Endothelial cell (in vitro differentiated cells): ENCODE measurements at places on chromosomes 12 and 14.

- no peak for DNase-seq
Measured at GRCh38 chr12:93056971-93057535, 128.0 kb upstream of the EEA1 start.

DNA sequence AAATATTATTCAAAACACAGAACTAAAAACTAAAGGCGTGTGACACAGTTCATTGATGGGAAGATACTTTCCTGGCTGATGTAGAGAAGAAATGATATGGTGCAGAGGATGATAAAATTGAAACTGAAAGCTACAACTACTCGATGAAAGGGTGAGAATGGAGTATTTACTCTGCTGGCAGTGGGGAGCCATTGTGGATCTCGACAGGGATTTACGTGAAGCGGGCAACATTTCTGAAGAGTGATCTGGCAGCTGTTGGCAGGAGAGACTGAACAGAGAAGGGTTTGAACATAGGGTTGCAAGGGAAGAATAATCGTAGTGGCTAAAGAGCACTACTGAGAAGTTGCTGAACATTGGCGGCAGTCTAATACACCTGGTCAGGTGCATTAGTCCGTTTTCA is 464.9 kb downstream of the PDZRN4 start:
- no peak for DNase-seq

- peak; percentile 65 for DNase-seq
Measured at GRCh38 chr12:14256555-14257169, 108.8 kb upstream of the ATF7IP start.

- no peak for DNase-seq
Measured at GRCh38 chr14:23861666-23862065, 91.9 kb upstream of the DHRS4 start.

- no peak for DNase-seq
Measured at GRCh38 chr12:64907097-64907496, 82.7 kb downstream of the TBC1D30 start.

DNA sequence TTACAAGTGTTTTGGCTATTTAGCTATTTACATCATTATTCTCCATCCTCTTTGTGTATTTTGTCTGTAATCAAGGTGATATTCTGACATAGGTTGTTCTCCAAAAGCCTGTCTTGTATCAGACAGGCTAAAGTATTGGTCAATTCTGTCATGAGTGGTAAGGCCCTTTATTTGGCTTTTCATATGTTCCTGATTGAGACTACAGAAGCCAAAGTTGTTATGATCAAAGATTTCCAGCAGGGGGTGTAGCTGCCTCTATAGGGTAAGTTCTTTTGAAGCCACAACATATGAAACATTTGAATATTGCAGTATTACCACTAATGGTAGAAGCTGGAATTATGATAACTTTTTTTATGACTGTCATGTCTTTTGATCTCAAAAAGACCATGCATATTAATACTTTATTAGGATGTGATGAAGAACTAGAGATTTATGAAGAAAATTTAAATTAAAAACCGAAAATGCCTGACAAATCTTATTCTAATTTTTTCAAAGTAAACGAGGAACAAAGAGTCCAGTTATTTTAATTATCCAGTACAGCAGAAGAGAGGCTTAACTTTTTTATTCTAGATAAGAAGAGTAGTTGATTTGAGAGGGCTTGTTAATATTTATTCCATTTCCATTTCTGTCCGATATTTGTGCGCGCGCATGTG is 3.4 kb upstream of the ARHGAP5 start:
- DNase-seq, result peak; percentile 57

DNA sequence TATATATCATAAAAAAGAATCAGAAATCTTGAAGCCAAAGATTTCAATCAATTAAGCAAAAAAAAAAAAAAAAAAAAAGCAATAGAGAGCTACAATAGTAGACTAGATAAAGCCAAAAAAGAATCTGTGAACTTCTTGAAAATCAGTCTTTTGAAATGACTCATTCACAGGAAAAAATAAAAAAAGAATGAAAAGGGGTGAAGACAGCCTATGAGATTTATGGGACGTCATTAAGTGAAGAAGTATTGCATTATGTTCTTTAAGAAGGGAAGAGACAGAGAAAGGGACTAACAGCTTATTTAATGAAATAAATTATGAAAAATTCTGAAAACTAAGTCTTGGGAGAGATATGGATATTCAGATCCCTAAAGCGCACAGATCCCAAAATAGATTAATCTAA is 103.8 kb downstream of the ACSS3 start:
- no peak for DNase-seq

GRCh38 chr14:21494902-21495762 is 16.0 kb downstream of the METTL3 start:
- DNase-seq, result no peak

DNA sequence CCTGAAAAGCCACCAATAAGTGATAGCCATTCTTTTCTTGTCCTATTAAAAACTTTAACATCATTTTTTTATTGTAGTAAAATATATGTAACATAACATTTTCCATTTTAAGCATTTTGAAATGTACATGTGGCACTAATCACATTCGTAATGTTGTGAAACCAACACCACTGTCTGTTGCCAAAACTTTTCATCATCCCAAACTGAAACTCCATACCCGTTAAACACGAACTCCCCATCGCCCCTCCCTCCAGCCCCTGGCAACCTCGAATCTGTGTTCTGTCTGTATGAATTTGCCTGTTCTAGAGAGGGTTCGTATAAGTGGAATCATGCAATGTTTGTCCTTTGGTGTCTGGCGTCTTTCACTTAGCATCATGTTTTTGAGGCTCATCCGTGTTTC is 75.9 kb downstream of the CCDC92 start:
- DNase-seq, result no peak

DNA sequence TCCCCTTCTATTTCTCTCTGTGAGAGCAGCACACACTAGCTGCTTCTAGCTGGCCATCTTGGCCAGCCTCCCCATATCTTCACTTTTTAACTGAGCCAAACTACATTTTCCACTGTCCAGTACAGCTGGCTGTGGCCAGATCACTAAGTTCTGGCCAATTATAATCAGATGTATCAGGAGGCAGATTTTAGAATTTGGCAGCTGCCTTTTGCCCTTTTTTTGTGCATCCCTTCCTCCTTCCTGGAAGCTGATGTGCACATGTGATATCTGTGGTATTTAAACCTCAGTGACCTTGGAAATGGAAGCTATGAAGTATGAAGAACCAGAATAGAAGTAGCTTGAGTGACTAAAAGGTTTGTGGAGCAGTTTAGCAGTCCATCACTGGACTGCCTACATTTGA is 49.8 kb upstream of the ANO6 start:
- no peak for DNase-seq

DNA sequence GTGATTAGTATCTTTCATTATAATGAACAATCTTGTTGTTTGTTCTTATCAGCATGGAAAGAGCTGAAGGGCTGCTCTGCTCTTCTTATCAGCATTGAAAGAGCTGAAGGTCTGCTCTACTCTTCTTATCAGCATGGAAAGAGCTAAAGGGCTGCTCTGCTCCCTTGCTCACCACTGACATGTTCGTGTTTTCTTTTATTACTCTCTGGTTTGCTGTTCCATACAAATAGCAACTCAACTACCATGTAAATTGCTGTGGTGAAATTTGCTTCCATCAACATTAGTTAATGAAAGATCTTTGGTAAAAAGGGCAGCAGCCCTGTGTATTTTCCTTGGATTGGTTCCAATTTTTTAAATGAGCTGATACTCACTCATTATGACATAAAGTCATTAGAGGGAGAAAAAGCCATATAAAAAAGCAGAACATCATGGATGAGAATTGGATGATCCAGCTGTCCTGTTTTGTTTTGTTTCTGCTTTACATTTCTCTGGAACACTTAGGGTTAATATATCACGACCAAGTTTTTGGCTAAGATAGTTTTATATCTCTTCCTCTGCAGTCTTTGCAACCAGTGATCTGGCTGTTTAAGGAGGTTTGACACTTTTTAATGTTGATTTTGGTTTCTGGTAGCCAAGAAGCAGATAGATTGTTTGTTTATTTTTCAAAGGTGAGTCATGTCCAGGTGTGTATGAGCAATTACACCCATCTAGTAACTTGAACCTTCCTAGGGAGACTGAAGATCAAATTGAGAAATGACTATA is 356.6 kb downstream of the CEP128 start:
- DNase-seq, result no peak

DNA sequence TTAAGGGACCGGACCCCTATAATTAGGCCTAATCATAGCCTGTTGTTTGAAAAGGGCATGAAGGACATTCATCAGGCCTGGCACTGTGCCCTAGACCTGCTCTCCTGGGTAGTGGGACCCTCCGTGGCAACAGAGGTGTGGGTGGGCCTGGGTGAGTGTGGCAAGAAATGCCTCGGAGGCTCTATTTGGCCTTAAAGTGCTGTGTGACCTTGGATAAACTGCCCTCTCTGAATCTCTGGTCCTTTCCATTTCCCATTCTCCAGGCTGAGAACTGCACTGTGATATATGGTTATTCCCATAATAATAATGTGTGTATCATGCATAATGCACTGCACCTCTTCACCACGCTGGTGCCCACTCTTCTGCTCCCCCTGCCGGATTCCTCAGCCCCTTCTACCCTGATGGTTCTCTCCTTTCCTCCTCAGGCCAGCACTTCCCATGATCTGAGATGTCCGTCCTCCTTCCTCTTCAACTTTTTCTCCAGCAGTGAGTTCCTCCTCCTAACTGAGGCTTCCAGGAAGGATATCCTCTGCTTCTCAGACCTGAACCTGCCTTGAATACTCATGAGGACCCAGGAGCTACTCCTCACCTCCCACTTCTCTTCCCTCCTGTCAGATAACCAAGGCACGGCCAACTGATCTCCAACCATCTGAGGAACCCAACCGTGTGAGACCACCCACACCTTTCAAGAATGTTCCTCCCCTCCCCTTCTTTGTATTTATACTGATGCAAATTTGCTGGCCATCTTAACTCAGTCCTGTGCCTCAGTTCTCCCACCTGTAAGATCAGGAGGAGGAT is 111.0 kb upstream of the PZP start:
- no peak for DNase-seq

DNA sequence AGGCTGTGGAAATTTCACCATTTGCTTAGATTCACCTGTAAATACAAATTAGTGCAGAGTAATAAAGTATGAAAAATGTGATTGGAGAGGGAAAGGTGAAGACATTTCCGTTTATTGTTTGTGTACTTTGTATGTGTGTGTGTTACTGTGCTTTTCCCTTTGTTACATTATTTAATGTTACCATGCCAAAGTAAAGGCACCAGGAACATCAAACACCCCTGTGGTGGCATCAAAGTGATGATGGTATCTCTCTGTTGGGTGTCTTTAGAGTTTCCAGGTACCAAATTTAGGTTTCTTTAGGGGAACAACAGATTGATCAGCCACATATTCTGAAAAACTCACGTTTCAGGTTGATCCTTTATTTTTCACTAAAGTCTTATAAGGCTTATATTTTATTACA is 189.0 kb upstream of the FBXO33 start:
- DNase-seq, result no peak
